Activated CD4-positive, alpha-beta memory T cell treated with anti-CD3 and anti-CD28 coated beads, Interleukin-2, amount 10 ng/mL, durations not matched to agents 7 days and 5 days (primary cell): ENCODE measurements at places on chromosomes 2 and 18.

GRCh38 chr18:22226801-22227200 is 57.4 kb downstream of the GATA6 start:
- H3K36me3 ChIP-seq = no peaks in the 10 kb centered on the region
- H3K4me3 ChIP-seq = no peak overlapping the region
- H3K4me1 ChIP-seq = no peaks in the 10 kb centered on the region
- no peaks in the 10 kb centered on the region for H3K27me3 ChIP-seq

GRCh38 chr18:49645841-49646351 is 84.0 kb downstream of the LIPG start:
- no peaks in the 10 kb centered on the region for H3K4me1 ChIP-seq
- no peak for DNase-seq
- no peaks in the 10 kb centered on the region for H3K27me3 ChIP-seq
- no peak overlapping the region for H3K4me3 ChIP-seq
- no peak overlapping the region for H3K27ac ChIP-seq
- H3K36me3 ChIP-seq = no peaks in the 10 kb centered on the region

DNA sequence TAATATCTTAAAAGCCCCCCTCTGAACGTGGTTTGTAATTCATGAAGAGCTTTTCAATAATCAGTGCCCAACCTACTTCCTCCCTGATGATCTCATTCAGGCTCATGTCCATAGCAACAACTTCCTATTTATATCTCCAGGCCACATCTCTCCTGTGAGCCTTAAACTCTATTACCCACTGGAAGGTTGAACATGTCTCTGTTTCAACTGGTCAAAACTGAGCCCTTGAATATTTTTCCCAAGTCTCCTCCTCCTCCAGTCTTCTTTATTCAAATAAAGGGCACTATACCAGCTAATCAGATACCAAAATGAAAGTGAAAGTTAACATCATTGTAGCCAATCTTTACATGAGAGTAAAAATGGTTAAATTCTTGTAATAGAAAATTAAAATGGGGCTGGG is 63.7 kb upstream of the ITGA4 start:
- DNase-seq = no peak
- H3K27ac ChIP-seq = peak overlapping the region; percentile 48
- peak overlapping the region; percentile 45 for H3K4me3 ChIP-seq
- no peaks in the 10 kb centered on the region for H3K27me3 ChIP-seq

GRCh38 chr18:76465630-76466409 is 29.2 kb downstream of the ZNF516 start:
- no peak overlapping the region for H3K4me3 ChIP-seq
- no peak for DNase-seq
- peaks cover 6% of the 10 kb centered on the region for H3K27me3 ChIP-seq
- H3K27ac ChIP-seq = no peak overlapping the region

- H3K27me3 ChIP-seq = peaks cover 9% of the 10 kb centered on the region
- no peak for DNase-seq
- peak overlapping the region; percentile 45 for H3K27ac ChIP-seq
These were observed 118.2 kb downstream of the ZNF516 start for GRCh38 chr18:76376668-76377358.

DNA sequence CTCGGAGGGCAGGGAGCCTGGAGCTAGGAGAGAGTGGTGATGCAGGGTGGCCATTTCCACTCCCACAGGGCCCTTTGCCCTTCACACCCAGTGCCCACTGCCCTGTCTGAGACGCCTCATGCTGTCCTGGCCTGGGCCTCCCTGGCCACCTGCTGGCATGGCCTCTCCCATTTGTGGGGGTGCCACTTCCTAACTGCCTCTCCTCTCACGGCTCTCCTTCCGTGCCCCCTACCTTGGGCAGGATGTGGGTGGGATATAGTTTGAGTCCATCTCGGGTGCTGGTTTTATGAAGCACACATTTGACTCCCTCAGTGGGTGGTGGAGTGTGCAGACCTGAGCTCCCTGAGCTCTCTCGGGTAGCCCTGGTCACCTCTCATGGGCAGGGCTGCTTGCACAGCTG is 46.0 kb downstream of the DGKD start:
- no peak overlapping the region for H3K4me3 ChIP-seq
- H3K27me3 ChIP-seq = no peaks in the 10 kb centered on the region
- H3K36me3 ChIP-seq = peaks cover 32% of the 10 kb centered on the region

DNA sequence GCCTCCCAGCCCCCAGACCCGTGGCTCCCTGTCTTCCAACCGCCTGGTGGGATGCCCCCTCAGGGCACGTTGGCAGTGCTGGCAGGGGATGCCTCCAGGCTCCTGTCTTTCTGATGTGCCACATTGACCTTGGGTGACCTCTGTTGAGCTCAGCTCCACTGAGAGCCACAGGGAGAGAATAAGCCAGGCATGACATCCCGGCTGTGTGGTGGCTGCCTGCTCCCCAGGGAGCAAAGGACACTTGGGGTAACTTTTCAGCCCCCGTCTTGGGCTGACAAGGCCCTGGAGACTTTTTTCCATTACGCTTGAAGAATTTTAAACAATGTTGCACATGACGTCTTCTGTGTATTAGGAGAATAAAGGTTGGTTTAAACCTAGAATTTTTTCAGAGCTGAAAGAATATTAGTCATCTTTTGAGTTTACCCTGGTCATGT is 246.0 kb downstream of the TSN start:
- no peak overlapping the region for H3K27ac ChIP-seq
- no peak overlapping the region for H3K4me3 ChIP-seq
- no peaks in the 10 kb centered on the region for H3K27me3 ChIP-seq
- H3K36me3 ChIP-seq = no peaks in the 10 kb centered on the region
- no peaks in the 10 kb centered on the region for H3K4me1 ChIP-seq

DNA sequence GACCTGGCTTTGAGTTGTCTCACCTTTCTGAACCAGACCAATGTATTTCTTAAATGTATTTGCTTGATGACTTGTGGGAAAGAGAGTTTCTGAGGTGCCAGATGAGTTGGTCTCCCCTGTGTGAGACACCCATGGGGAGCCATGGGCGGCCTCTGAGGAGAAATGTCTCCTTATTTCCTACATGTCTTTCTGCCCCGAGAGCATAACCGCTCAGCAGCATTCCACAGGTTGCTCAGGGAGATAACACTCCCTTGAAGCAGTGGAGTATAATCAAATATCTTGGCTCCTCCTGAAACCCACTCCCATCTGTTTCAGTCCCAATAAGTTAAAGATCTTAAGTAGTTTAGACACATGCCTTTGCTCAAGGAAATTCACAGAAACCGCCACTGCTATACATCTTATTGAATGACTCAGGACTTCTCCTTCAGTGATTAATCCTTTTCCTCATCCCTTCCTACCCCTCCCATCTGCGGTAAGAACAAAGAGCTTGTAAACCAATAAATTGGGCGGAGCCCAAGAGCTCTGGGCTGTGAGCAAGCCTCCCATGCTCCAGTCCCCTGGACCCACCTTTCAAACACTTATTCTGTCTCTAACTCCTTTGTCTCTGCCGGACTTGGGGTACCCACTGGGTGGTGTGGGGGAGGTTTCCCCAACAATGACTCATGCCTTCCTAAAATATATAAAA is 285.5 kb upstream of the LRRTM4 start:
- H3K27ac ChIP-seq = no peak overlapping the region
- H3K4me3 ChIP-seq = no peak overlapping the region
- no peaks in the 10 kb centered on the region for H3K36me3 ChIP-seq
- no peaks in the 10 kb centered on the region for H3K4me1 ChIP-seq

GRCh38 chr2:238902285-238902684 is 54.4 kb downstream of the TWIST2 start:
- H3K27ac ChIP-seq = no peak overlapping the region
- no peak for DNase-seq
- no peak overlapping the region for H3K4me3 ChIP-seq
- no peaks in the 10 kb centered on the region for H3K4me1 ChIP-seq
